ENCODE measurements at places on chromosomes 13 and 19.

- DNase-seq: no peak
These were observed 340.9 kb upstream of the SGCG start for GRCh38 chr13:22839603-22840530.

GRCh38 chr13:90233933-90234672 is 1113.4 kb upstream of the MIR17HG start:
- DNase-seq: no peak

DNA sequence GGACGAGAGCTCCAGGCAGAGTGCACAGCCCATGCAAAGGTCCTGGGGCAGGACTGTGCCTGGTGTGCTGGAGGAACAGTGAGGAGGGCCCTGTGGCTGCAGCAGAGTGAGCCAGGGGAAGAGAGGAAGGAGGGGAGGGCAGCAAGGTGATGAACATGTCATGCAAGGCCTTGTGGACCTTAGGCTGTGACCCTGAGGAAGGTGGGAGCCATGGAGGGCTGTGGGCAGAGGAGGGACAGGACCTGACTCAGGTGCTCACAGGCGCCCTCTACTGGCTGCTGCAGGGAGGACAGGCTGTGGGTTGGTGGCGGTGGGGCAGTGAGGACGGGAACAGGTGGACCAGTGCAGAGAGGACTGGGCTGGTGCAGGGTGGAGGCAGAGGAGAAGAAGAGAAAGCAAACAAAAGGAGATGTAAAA is 170.3 kb downstream of the PTPRS start:
- peak; percentile 7 for DNase-seq

DNA sequence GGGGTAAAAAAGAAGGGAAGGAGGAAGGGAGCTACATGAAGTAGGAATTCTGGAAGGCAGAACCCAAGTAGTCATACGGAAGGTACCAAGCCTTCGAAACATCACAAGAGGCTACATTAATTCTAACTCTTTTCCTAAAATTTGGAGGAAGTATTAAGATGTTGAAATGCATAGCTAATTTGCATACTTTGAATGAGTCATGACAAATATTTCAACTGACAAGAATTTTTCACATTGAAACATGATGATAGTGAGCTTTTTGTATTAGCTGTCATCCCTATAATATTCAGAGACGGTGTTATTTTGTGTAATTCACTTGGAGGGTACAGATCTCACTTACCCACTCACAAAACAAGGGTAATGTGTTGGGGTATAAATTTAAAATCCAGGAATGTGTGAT is 9.1 kb upstream of the ACOD1 start:
- DNase-seq: no peak

- DNase-seq: no peak
These were observed 26.6 kb upstream of the OR10H1 start for GRCh38 chr19:15841875-15842569.

- DNase-seq: no peak
These were observed 23.1 kb upstream of the ZNF414 start for GRCh38 chr19:8537099-8537498.

DNA sequence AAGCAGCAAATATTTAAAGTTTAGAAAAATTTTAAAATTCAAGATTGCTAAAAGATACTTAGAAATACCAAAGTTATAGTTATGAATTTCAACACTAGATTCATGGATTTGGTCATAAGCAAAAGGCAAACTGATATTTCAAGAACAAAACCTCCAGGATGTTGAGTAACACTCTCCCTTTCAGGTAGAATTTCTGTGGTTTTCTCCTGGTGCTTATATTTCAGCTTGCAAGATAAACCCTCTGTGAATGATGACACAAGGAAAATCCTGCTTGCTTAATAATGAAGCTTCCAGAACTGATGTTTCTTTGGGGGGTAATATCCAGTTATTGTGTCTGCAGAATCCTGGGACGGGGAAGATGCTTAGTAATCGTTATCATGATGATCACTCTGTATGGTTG is 320.3 kb upstream of the EDNRB start:
- DNase-seq: no peak

DNA sequence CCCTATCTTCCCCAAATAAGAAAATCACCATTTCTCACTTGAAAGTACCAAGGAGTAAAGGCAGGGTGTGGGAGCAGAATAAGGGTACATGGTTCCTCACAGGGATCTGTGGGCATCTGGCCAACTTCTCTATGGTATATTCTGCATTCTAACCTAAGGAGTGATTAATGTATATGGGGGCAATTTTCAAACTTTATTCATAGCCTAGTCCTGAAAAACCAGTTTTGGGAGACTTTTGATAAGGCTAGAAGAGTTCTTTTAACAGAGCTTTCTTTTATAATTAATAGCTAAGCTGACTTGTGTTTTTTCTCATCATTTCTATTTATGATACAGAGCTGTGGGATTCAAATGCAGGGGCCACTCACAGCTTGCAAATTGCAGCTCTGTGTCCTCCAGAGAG is 852 bp downstream of the SCEL start:
- DNase-seq: no peak

DNA sequence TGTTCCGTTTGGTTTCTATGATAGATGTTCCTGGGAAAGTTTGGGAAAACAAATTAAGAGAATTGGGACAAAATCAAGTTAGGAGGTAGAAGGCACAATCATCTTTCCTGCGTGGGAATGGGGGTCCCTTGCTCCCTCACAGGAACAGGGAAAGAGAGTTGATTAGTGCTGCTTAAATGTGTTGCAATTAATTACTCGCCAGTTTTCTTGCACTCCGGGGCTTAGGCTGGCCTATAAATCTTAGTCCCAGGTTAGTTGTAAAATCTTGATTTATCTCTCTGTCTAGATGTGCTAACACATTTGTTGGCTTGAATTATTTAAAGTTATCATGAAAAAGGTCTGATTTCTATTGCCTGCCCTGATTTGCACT is 10.1 kb downstream of the B3GLCT start:
- DNase-seq: no peak

GRCh38 chr13:50228527-50228926 is 213.3 kb downstream of the KCNRG start:
- DNase-seq: no peak

GRCh38 chr19:40420766-40421765 is 4.7 kb downstream of the SERTAD1 start:
- peak; percentile 51 for DNase-seq

- peak; percentile 10 for DNase-seq
These were observed 68.7 kb downstream of the RASL11A start for GRCh38 chr13:27339299-27339698.

DNA sequence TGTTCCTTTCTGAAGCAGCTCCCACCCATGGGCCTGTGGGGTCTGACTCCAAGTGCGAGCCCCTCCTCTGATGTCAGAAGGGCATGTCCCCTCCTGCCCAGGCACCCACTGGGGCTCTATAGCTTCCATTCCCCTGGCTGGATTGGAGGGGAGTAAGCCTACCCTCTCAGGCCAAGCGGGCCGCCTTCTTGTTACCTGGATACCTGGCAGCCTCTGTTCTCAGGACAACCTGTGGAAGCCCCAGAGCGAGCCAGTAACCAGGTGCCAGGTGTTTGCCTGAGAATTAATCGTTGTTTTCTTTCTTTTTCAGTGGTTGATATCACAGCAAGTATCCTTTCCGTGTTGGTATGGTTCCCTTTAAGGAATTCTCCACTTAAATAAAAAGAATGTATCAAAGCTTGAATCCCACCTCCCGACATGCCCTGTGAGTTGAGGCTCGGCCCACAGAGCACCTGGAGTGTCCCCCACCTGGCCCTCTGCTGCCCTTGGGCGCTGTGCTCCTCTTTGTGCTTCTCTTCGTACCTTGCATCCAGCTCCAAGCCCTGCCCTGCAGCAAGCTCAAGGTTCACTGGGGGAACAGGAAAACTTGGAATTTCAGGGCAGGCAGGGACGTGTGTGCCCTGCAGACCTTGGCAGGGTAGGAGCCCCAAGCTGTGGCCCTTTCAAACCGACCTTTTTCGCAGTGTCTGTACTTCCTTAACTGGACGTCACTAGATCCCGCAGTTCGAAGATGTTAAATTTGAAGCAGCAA is 15.0 kb downstream of the MAU2 start:
- no peak for DNase-seq

- DNase-seq: no peak
These were observed 19.1 kb upstream of the ZNF835 start for GRCh38 chr19:56690670-56691069.

GRCh38 chr19:11028146-11028545 is 61.1 kb upstream of the LDLR start:
- DNase-seq: no peak

- no peak for DNase-seq
These were observed 194.7 kb downstream of the LMO7 start for GRCh38 chr13:75830842-75831241.

- DNase-seq: no peak
These were observed 470.8 kb downstream of the FGF9 start for GRCh38 chr13:22141716-22142115.

DNA sequence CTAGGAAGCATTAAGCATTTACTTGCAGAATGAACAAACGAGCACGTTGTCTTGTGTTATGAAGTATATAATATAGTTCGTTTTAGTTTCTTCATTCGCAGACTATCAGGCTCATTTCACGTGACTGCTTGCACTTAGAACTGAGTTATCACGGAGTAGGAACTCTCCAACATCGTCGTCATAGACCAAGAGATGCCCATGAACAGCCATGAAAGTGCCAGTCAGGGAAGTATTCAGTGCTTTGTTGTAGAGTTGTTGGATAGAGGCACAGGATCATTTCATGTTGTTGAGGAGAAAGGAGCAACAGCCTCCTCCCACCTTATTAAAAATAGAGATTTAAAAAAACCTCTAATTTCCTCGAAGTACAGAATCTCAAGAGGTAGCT is 977 bp upstream of the IL17D start:
- DNase-seq: no peak

DNA sequence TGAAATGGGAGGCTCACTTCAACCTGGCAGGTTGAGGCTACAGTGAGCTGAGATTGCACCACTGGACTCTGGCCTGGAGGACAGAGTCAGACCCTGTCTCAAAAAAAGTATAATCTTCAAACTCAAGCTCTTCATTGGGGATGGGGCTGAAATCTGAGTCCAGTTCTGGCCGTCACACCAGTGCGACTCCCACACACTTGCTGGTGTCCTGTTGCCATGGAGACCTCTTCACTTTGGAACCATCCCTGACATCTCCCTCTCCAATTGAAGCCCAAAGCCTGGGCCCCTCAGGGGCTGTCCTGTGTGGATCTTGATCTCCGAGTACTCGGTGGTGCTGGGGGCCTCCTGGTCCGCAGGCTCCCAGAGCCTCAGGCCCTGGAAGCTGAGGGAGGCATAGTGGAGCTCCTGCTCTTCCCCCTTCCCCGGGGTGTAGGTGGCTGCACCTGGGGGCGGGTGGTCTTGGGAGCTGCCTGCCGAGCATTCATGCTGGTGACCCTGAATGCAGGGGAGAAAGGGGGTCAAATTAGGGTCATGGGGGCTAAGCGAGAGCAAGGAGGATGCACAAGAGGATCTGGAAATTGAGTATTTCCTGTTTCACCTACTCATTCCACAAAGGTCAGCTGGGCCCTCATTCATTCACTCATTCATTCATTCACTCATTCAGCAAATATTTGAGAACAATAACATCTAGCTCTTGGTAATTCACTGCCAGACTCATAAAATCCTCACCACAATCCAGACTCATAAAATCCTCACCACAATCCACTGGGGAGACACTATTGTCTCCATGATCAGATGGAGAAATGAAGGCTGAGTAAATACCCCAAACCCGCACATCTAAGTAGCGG is 11.0 kb downstream of the SIGLEC11 start:
- DNase-seq: no peak

GRCh38 chr19:34269489-34269888 is 15.1 kb downstream of the GARRE1 start:
- no peak for DNase-seq

DNA sequence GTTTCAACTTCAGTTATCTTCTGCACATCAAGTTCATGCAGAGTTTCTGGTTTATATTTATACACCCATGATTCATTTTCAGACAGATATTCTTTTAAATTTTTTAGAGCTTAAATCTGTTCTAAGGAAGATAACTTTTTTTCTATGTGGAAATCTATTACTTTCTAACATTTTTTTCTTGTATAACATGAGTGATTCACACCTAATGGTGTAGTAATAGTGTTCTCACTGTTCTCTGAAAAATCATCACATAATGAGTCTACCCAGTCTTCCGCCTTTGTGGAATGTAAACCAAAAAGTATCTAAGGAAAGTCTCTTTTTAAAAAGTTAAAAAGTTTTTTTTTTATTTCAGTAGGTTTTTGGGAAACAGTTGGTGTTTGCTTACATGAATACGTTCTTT is 70.8 kb downstream of the FNDC3A start:
- no peak for DNase-seq

- no peak for DNase-seq
These were observed 7.2 kb downstream of the CARS2 start for GRCh38 chr13:110698689-110699088.

DNA sequence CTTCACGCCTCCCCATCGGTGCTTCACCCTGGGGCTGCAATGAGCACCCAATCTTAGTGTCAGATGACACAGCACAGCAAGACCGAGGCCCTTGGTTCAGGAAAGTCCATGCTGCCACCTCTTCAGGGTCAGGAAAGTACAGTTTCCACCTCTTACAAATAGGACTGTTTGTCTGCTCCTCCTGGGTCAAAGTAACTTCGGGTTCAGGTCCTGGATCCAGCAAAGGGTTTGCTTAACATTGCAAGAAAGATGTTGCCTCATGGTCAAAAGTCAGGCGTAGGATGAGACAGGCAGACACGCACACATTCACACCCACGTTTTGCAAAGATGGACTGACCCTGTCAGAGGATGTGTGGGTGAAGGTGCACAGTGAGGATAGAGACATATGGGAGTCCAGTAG is 1.6 kb upstream of the CYP2B6 start:
- DNase-seq: no peak

GRCh38 chr13:26482451-26483197 is 74.9 kb upstream of the WASF3 start:
- DNase-seq: peak; percentile 46

DNA sequence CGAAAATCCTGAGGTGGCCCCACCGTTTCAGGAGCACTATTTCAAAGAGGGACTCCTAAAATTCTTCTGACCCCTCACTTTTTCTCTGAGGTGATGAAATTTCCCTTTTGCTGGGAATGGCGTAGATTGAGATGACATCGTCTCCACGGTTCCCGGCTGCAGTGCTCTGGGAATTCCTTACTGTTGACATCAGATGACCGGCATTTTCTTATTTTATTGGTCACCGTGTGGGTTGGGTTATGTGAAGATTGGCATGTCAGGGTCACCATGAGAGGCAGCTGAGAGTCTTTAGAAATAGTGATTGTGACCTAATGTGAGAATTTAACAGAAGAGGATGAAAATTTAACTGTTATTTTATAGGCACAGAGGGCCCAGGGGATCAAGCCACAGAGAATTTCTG is 356.7 kb downstream of the FGF9 start:
- DNase-seq: no peak

- DNase-seq: no peak
These were observed 27.1 kb downstream of the EXOSC8 start for GRCh38 chr13:37027639-37028038.

GRCh38 chr13:113667771-113668490 is 912 bp downstream of the GRK1 start:
- DNase-seq: no peak

DNA sequence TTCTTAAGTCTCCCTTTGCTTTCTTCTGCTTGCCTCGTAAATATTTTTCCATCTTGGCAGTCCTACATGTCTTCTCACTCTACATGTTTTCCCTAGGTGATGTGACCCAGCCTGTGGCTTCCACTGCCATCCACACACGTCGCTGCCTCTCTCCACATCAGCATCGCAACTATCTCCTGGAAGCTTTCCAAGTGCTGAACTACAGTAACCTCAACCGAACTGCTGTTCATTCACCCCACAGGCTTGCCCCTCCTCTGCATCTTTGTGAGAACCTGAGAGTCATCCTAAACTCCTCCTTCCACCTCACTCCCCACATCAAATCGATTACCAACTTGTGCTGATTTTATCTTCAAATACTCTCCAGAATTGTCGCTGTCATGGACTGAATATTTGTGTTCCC is 41.2 kb upstream of the USPL1 start:
- DNase-seq: peak; percentile 45

Data from T follicular helper cell (primary cell).